Calu3 (cell line): ENCODE measurements at places on chromosomes 7 and 10. TPM values are rescaled to one million over a fixed set of nuclear protein-coding genes. Genes with fewer than 3 reads are reported as not detected.
A peak's percentile ranks its signal among the peaks of the same experiment; 100 is the strongest.

DNA sequence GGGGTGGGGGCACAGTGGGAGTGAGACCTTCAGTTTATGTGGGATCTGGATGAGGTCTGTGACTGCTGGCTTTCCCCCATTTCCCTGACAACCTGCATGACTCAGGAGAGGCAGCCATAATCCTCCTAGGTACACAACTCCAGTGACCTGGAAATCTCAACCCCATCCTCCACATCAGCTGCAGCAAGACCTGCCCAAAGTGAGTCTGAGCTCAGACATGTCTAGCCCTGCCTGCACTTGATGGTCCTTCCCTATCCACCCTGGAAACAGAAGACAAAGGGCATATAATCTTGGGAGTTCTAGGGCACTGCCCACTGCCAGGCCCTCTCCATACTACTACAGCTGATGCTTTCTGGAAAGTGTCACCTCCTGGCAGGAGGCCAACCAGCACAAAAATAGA lies 75.6 kb downstream of the GRM8 start:
- DNase-seq: no peak

DNA sequence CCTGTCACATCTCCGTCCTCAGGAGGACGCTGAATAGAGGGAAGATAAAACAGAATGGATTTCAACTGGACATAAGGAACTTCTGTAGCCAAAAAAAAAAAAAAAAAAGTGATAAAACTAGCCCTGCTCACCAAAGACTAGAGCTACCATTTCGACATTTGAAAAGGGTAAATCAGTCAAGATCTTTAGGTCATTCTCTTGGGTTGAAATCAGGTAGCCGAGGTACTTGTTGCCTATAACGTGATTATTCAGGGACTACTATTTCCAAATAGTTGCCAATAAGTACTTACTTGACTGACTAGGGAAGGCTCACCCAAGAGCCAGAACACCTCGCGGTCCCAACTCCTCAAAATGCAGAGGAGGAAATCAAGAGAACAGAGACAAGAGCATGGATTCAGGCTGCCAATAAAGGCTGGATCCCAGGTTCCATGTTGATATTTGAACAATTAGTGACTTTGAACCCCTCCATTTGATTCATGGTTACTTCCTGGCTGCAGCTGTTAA lies 2.0 kb downstream of the RHEB start:
- DNase-seq: no peak

DNA sequence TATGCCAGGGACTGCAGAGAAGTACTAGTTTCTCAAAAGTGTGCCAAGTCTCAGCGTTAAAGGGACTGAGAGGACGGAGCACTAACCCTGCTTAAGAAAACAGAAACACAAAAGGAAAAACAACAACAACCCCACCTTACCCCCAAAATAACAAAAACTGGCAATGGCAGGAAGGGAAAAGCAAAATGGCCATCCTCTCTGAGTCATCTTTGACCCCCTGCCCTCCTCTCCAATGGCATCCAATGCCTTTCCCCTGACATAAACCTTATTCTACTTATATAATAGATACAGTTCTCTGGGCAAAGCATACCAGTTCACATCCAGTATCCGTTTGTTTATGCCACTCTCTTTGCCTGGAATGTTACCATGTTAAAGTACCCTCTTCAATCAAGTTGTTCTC lies 1.6 kb downstream of the POLR1F start:
- DNase-seq: peak; percentile 17

DNA sequence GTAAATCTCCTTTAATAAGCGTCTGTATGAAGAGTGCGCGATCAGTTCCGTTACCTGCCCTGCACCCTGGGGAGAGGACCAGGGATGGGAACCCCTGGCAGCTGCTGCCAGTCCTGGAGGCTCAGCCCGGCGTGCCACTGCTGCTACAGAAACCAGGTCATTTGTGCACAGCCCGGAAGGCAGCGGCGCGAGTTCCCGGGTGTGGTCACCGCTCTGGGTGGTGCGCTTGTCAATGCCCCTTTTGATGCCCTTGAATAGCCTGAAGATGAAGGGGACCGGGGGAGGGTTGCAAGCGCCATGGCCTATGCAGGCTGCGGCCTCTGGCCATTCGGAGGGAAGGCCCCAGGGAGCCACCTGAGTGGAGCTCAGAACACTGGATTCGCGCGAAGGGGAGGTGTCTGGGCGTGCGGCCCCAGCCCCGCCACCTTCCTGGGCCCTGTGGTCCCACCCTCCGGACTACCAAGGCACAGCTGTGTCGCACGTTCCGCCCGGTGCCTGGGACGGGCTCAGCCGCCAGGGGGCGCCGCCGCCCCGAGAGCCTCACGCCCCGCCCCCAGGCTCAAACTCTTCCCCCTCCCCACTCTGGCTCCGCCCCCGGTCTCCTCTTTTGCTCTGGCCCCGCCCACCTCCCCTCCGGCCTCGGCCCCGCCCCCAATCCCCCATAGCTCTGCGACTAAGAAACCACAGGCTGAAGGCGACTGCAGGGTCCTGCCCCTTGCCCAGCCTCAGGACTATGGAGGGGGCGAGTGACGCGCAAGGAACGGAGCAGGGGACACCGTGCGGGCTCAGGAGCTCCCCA lies 16.5 kb downstream of the AP5Z1 start:
- no peak for DNase-seq

GRCh38 chr10:35661236-35661635 lies 19.1 kb upstream of the FZD8 start:
- no peak for DNase-seq

DNA sequence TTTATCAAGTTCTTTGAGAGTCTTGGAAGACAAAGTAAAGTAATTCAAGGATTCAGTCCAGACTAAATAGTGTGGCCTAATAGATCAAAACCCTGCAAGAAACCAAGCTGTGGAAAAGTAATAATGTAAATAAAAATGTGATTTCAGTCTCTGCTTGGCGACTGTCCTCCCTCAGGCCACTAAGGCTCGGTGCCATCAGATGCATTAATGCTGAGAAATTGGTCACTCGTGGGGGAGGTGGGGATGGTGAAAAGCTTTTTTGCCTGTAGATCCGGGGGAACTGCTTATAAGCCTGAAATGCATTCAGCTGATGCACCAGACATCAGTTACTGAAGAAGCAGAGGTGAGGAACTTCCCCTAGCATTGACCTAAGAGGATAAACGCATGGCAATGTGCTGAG lies 182.6 kb upstream of the TBX20 start:
- no peak for DNase-seq

GRCh38 chr7:158710651-158711102 lies 6.1 kb upstream of the NCAPG2 start:
- DNase-seq: no peak

CYP3A4 gene
- 0.15 TPM in 1 of 2 replicates, not detected in the other for total RNA-seq

DNA sequence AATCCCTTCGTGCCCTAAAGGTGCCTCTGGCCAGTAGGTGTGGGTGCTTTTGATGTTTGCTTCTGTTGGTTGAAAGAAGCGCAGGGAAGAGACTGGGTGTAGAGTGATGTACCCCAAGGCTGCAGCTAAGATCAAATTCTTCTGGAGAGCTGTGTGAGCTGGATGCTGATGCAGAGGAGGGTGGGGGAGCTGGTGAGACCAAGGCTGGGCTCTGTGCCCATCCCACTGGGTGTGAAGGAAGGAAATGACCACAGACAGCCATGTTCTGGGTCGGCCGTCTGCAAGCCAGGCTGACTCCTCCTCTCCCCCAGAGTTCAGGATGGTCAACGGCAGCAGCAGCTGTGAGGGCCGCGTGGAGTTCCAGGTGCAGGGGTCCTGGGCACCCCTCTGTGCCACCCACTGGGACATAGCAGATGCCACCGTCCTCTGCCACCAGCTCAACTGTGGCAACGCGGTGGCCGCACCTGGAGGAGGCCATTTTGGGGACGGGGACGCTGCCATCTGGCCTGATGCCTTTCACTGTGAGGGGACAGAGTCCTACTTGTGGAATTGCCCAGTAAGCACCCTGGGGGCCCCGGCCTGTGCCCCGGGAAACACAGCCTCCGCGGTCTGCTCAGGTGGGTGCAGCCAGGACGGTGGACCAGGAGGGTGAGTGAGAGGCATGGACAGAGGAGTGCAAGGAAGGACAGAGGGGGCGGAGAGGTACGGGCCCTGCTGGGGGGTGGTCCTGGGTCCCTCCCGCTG lies 5.1 kb downstream of the SCART1 start:
- no peak for DNase-seq

HOXA10 gene
- 11.8 and 12.1 TPM in 2 replicates for total RNA-seq

- DNase-seq: peak; percentile 43
Observed at GRCh38 chr7:5420067-5420880, 3.4 kb downstream of the TNRC18 start.

SLC18A3 gene
- not detected in 2 replicates for total RNA-seq

DNA sequence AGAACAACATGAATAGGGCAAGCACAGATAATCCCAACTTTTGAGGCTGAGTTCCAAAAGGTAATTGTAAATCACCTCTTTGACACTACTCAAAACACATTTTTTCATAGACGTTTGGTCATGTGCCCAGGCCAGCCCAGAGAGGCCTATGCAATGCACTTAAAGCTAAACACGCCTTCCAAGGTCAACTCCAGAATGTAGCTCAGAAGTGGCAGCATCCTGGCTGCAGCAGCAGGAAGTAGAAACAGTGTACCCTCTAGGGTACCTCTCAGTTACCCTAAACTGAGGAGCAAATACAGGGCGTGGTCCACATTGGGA lies 58.7 kb downstream of the OSBPL3 start:
- DNase-seq: no peak

DNA sequence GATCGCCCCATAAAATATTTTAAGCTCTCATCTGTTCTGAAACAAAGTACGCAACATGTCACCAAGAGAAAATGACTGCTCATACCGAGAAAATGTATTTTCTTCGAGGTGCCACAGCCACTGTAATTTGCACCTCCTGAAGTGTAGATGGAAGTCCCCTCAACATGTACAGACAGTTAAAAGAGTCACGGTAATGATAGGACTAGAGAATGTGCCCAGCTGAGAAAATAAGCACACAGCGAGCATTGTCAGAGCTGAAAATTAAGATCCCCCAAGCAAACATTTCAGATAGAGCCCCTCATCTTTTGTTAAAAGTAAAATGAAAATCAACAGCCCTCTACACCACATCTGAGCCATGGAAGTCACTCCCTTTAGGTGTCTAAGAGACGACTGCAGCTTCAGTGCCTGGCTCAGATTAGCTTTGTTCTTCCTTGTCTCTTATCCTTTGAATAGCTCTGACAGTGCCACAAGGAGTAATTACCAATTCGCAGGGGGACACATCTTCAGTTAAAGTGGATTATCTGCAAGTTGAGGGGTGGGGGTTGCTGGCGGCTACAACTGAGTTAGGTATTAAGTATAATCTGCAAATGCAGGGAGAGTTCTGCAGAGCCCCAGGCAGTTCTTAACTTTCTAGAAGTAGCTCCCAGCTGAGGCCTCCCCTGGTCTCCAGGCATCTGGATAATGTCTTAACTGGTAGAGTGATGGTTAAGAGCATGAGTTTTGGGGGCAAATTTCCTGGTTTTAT lies 222.7 kb upstream of the C7orf33 start:
- no peak for DNase-seq

DNA sequence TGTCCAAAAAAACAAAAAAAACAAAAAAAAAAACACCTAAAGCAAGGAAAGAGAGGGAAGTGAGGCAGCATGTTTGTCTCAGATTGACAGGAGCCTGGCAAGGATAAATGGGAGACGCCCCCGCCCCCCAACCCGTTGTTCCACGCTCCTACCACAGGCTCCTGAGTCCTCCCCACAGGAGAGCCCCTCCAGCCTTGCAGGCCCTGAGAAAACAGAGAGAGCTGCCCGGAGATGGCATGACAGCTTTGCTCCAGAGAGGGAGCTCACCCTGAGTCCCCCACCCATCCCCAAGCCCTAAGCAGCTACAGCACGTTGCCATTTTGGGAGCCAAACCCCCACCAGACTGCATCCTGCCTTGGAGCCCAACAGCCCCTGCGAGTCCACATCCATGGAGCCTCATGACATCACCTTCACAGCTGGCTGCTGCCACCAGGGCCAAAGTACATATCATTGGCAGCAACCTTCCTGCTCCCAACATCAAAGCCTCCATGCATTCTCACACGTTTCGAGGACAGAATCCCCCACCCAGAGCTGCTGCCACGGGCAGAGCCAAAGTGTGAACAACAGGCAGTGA lies 1283.3 kb downstream of the TYW1 start:
- DNase-seq: no peak

GRCh38 chr7:54090652-54091213 lies 451.4 kb upstream of the VSTM2A start:
- DNase-seq: no peak

DNA sequence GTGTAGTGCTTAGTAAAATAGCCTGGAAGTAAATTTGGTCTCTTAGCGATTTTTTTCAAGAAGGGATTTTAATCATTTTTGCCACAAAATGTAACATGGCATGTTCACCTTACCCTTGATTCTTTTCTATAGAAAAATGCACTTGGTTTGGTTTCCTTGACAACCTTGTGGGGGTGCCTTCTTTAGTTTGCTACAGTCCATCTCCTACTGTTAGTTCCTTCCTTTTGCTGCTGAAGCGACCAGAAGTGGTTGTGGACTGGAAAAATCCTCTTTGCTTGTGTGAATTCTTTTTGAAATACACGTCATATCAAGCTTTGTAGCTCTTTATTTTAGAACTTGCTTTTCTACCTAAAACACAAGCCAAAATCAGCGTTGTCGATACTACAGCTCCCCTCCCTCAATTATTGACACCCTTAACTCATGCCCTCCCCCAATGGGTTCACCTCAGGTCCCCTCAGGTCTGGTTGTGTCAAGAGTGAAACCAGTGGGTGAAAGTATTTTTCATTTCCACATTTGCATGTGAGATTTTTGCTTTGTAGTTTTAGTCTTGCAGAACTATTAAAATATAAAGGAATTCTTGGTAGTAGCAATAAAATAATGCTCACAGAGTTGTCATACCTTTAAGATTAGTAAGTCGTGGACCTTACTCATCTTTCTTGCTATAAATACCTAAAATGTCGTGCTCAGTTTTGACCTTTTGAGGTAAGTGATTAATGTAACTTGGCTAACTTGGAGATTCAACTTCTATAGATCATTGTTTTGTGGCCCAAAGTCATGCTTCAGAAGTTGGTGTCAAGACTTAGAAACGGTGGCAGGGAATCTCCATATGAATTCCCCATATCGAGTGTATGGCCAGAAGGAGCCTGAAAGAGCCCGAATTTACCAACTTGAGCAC lies 1.5 kb downstream of the ACTR3B start:
- DNase-seq: no peak

- no peak for DNase-seq
Observed at GRCh38 chr7:74429153-74429747, 24.5 kb upstream of the GTF2IRD1 start.

GRCh38 chr10:122514045-122514840 lies 46.3 kb upstream of the DMBT1 start:
- DNase-seq: no peak

GPER1 gene
- 0.26 and 1.1 TPM in 2 replicates for total RNA-seq

- no peak for DNase-seq
Observed at GRCh38 chr10:4028027-4028471, 243.0 kb upstream of the KLF6 start.

GRCh38 chr10:106765241-106765754 lies 399.2 kb downstream of the SORCS1 start:
- DNase-seq: no peak

SLC13A4 gene
- total RNA-seq: not detected in 2 replicates

- no peak for DNase-seq
Observed at GRCh38 chr10:25865267-25865666, 68.8 kb upstream of the MYO3A start.

GRCh38 chr10:102408728-102409603 lies 9.6 kb downstream of the PSD start:
- no peak for DNase-seq
